ENCODE measurements at places on chromosomes 12 and 14.

GRCh38 chr14:29521526-29522137 lies 406.0 kb downstream of the PRKD1 start:
- peak; percentile 2 for DNase-seq

DNA sequence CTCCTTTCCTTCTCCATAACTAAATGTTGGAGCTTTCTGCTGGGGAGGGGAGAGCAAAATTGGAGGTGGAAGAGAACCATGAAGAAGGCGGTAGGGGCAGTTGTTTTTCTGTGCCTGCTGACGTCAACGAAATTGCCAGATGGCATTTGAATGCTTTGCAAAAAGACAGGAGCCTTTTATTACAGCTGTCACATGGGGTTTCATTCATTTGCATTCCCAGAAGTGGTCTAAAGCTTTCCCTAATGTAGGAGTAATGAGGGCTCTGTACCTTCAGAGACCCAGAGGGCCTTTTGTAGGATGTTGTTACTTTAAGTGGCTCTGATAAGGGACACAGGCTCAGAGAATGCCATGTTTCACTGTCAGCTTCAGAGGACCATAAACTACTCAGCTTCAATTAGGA lies 107.1 kb upstream of the SLCO1C1 start:
- DNase-seq: no peak

GRCh38 chr12:58645946-58646345 lies 274.4 kb downstream of the LRIG3 start:
- no peak for DNase-seq

DNA sequence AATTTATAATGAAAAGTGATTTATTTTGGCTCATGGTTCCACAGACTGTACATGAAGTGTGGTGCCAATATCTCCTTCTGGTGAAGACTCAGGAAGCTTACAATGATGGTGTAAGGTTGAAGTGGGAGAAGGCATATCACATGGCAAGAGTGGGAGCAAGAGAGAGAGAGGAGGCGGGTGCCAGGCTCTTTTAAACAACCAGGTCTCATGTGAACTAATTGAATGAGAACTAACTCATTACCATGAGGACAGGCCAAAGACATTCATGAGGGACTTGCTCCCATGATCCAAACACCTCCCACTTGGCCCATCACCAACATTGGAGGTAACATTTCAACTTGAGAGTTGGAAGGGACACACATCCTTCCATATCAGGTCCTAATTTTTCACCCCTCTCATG lies 155.2 kb downstream of the SLC38A4 start:
- no peak for DNase-seq

GRCh38 chr12:25376407-25376806 lies 125.7 kb upstream of the KRAS start:
- DNase-seq: no peak

DNA sequence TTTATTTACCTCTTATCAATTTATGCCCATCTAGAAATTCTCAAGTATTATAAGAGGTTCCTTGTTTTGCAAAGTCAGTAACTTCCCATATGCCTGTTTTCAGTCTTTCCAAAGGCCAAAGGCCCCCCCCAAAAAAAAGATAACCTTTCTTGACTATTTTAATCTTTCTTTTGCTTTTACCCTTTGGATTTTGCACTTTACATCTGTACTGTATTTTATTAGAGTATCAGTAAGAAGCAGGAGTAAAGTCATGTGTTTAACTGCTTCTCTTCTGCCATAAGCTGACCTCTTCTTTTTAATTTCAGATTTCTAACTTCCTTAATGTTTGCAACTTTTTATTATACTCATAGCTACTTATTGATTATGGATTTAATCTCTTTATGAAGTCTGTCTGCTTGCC lies 716.4 kb upstream of the NOVA1 start:
- no peak for DNase-seq

- DNase-seq: no peak
Observed at GRCh38 chr12:52132754-52133161, 53.3 kb downstream of the SMIM41 start.

DNA sequence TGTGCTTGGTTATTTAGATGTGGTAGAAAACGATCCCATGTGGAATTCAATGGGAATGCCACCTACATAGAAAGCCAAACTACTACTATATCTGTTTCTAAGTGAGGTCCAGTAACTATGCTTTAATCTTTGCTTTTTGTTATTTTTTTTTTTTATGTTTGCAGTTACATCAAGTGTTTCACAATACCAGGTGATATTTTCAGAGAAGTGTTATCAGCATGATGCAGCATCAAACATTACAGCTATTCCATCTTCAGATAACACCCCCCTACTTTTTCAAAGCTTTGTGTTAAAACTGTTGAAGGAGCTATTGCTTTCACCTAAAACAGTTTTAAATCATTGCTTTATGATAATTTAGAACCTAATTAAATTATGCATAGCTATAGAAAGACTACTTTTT lies 163.8 kb upstream of the SLC16A7 start:
- DNase-seq: no peak

GRCh38 chr14:101004954-101005353 lies 101.4 kb upstream of the RTL1 start:
- no peak for DNase-seq

GRCh38 chr12:114678028-114678427 lies 5.9 kb downstream of the TBX3 start:
- DNase-seq: no peak

GRCh38 chr12:54018468-54018984 lies 9.7 kb upstream of the HOXC6 start:
- DNase-seq: no peak

DNA sequence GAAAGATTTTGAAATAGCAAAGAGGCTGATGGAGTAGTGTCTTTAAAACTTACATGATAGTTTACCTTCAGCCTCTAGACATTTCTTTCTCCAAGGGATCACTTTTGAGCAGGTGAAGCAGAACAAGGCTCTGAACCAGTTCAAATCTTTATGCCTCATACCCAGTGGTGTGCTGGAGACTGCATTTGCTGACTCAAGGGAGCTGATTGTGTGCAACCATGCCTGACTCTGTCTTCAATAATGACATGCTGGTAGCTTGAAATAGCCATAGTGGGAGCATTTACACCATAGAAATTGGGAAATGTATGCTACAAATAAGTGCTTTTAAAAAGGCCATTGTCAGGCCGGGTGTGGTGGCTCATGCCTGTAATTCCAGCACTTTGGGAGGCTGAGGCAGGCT lies 482.0 kb downstream of the TMTC2 start:
- DNase-seq: no peak

DNA sequence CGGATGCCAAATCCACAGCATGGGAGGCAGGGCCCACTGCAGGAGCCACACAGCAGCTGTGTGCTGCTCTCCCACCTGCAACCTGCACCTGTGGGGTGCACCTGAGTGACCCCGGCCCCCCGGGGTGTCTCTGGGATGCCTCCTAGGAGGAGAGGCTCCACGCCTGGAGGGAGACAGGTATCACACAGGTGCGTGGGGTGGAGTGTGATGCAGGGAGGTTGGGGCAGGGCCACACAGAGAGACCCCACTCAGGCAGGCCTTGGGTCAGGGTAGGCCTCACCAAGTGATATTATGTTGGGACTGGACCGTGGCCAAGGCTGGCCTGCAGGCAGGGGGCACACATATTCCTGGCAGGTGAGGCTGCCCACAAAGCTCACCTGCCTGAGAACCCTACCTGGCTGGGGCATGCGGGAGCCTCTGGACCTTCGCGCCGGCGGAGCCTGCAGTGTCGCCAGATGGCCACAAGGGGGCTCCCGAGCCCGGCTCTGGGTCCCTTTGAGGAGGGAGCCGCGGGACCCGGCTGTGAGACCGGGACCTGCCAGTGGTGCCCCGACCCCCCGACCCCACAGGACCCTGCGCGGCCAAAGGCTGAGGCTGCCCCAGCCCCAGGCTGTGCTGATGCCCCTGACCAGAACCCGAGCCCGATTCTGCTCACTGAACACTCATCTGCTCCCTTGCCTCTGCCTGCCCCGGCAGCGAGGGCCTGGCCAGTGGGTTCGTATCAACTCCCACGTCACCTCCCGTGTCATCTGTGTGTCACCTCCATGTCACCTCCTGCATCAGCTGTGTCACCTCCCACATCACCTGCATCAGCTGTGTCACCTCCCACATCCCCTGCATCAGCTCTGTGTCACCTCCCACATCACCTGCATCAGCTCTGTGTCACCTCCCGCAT lies 11.4 kb downstream of the TMEM121 start:
- peak; percentile 3 for DNase-seq

GRCh38 chr12:46677749-46678148 lies 148.0 kb downstream of the SLC38A4 start:
- peak; percentile 24 for DNase-seq

- peak; percentile 94 for DNase-seq
Observed at GRCh38 chr12:86712425-86712843, 456.2 kb upstream of the MGAT4C start.

GRCh38 chr12:109798691-109799090 lies 34.5 kb downstream of the TRPV4 start:
- DNase-seq: no peak

- no peak for DNase-seq
Observed at GRCh38 chr14:95196268-95196667, 38.9 kb upstream of the DICER1 start.

DNA sequence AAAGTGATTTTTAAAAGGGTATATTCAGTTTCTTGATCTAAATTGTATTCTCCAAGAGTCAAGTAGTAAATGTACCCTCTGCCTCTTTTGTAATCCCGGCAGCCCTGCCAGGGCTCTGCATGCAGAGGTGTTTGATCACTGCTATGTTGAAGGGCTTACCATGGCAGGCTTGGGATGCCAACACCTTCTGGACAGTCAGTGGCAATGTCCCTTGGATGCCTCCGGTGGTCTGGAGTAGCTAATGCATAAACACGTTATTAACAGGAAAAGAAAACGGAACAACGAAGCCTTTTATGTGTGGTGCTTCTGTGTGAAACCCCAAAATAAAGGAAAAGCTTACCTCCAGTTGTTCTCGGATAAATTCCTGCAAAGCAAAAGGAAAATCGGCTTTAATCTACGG lies 19.9 kb downstream of the EIF2B2 start:
- no peak for DNase-seq

- no peak for DNase-seq
Observed at GRCh38 chr14:63926641-63927040, 73.8 kb downstream of the SYNE2 start.

DNA sequence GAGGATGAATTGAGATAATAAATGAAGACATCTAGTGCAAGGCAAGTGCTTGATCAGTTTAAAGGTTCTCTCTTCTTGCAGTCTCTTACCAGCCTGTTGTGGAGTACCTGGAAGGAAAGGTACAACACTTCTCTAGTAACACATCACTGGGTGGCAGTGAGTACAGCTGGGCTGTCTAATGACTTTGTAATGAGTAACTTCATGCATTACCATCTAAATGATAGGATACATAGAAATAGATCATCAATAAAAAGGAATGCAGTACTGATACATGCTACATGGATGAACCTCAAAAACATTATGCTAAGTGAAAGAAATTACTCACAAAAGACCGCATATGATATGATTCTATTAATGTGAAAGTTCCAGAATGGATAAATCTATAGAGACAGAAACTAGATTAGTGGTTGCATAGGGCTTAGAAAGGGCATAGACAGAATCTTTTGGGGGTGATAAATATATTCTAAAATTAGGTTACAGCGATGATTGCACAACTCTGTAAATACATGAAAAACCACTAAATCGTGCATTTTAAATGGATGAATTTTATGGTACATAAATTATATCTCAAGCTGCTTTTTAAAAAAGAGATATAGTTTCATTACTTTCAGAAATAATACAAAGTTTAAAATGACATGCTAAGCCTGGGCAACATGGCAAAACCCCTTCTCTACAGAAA lies 224.4 kb downstream of the CHST11 start:
- DNase-seq: no peak

DNA sequence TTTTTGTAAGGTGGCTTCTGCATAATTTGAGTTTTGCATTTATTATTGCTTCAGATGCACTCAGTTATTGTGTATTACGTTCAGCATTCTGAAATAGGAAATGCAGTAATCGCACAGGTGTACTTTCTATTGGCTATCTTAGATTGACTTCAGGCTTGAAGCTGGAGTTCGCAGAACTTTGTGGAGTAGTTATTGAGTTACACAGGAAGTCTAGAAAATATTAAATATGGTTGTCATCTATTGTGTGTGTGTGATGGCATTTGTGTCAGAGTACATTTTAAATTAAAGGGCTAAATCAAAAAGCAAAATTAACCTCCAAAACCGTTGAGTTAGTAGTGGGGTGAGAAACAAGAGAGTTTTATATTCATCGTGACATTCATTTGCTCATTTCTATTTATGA lies 2.7 kb downstream of the ARID2 start:
- DNase-seq: peak; percentile 24

- no peak for DNase-seq
Observed at GRCh38 chr14:103629503-103630121, 601 bp downstream of the KLC1 start.

- peak; percentile 60 for DNase-seq
Observed at GRCh38 chr12:89542912-89543592, 17.2 kb upstream of the POC1B start.

GRCh38 chr14:64634558-64634957 lies 69.7 kb upstream of the PLEKHG3 start:
- no peak for DNase-seq

DNA sequence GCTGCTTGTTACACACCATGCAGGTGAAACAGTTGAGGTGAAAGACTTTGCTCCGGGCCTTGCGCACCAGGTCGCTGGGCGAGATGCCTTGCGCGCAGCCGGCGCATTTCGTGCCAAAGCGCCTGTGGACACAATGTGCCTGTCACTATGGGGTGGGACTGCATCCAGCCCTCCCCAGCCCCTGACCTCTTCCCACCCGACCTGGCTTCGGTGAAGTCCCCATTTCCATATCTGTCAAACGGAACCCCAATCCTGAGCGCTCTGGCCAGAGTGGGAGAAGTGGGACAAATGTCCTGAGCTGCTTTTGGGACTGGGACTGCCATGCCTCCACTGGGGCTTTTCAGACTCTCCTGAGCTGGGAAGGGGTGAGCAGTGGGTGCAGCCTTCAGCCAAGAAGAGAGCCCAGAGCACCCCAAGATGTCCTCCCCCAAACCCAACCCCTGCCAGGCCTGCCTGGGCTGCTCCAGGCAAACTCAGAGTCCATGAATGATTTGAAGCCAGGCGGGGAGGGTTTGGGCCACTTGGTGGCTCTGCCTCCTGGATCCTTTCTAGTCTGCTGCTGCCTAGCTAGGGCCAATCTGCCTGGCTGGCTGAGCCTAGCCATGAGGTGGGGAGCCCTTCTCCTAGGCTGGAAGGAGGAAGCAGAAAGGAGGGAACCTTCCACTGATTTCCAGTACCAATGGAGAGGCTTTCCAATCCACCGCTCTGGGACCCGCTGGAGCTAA lies 2.3 kb downstream of the LHX5 start:
- DNase-seq: no peak

- DNase-seq: peak; percentile 2
Observed at GRCh38 chr12:102249079-102249841, 51.6 kb upstream of the PMCH start.

- no peak for DNase-seq
Observed at GRCh38 chr14:71183876-71184689, 276.8 kb downstream of the PCNX1 start.

- DNase-seq: no peak
Observed at GRCh38 chr12:121277374-121277759, 19.1 kb downstream of the CAMKK2 start.

All from kidney glomerular epithelial cell (primary cell).